ENCODE measurements at places on chromosomes 13 and 19.
A peak's percentile ranks its signal among the peaks of the same experiment; 100 is the strongest.

DNA sequence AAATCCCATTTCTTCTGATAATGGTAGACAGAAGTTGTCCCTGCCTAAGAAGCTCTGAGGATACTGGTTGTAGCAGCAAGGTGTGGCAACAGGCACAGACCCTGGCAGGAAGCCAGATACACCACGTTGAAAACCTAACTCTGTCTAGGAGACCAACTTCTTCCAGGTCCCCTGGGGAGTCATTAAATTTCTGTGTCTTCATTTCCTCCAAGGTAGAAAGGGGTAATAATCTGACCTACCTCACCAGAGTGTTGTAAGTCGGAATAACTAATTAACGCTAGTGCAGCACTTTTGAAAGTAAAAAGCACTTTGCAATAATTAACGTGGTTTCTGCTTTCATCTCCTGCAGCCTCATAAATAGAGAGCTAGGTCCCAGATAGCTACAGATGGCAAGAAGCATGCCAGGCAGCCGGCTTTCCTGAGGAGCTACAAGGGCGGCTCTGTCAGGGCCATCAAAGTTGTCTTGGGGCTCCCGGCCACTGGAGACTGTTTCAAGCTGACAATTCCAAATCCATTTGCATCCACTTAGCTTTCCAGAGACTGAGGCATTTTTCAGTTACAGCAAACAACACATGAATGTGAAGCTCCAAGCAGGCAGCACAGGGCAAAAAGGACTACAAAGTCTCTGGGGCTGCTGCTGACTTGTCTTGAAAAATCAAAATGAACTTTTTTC is 176.2 kb downstream of the FOXO1 start:
- peak; percentile 31 for DNase-seq

GRCh38 chr13:112842931-112843391 is 126.1 kb upstream of the MCF2L start:
- DNase-seq, result no peak

DNA sequence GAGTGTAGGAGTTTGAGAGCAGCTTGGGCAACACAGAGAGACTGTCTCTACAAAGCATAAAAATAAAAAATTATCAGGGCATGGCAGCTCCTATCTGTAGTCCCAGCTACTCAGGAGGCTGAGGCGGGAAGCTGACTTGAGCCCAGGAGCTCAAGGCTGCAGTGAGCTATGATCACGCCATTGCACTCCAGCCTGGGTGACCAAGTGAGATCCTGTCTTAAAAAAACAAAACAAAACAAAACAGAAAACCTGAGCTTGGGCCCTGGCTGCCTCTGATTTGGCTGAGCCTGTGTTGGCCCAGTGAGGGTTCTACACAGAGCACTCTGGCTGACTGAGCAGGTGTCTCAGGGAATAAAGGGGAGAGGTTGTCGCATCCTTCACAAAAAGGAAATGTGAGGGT is 8.0 kb downstream of the SLC7A9 start:
- DNase-seq, result no peak

DNA sequence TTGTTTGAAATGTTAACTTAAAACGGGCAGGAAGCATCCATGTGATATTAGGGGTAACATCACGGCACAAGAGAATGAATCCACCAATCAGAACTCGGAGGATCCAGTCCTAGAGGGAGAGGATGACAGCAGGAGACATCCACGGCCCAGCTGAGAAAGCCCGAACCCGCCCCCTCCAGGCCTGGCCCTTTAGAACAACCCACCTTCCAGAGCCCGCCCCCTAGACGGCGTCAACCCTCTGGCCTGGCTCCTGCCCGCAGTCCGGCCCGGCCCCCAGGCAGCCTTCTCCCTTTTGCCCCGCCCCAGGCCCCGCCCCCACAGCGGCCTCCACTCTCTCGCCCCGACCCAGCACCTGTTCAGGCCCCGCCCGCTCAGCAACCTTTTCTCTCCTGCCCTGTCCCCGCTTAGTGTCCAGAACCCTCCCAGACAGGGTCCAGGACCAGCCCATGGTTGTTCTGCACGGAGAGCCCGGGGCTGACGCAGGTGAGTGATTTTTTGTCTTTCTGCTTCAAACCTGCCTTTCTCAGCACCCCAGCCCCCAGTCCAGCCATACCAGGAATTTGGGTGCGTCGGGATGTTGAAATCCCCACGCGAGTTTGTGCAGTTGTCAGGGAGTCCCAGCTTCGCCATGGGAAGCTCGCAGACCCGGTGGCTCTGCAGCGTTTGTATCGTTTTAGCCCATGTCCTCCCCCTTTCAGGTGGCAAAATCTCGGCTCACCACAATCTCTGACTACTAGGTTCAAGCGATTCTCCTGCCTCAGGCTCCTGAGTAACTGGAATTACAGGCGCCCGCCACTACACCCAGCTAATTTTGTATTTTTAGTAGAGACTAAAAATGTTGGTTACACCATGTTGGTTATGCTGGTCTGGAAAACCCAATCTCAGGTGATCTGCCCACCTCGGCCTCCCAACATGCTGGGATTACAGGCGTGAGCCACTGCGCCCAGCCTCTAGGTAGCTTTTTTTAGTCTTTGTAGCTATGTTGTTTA is 16.1 kb downstream of the ZNF816 start:
- no peak for DNase-seq

GRCh38 chr13:84279166-84279565 is 396.9 kb upstream of the SLITRK1 start:
- no peak for DNase-seq

GRCh38 chr19:21585281-21585890 is 80.0 kb downstream of the ZNF429 start:
- no peak for DNase-seq

DNA sequence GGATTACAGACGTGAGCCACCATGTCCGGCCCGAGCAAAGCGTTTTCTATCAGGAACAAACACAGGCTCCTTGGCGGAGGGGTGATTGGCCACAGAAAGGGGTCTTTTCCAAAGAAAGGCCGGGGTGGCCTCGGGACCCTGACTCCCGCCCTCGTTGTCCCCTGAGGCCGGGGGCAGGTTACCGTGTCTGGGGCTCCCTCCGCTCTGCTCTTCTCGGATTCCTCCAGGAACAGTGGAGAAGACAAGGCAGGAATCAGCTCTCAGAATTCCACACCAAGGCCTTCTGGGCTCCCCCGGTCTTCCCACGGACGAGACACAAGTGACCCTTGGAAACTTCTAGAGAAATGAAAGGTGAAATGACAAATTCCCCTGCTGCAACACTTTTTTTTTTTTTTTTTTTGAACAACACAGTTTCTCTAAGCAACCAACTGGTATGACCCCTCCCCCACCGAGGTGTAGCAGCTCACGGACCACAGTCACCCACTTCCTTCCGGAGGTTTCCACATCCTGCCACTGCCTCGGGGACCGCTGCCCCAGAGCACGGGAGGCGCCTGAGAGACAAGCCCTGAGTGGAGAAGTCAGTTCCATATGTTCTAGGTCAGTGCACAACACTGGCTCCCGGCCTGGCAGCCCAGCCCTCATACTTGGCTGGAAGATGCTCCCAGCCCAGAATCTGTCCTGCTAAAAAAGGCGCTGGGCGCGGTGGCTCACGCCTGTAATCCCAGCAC is 11.0 kb downstream of the MOB3A start:
- DNase-seq, result no peak

Data from epithelial cell of proximal tubule (primary cell).